ENCODE measurements at places on chromosomes 6 and 20. TPM values are rescaled to one million over a fixed set of nuclear protein-coding genes. Genes with fewer than 3 reads are reported as not detected.
A peak's percentile ranks its signal among the peaks of the same experiment; 100 is the strongest.

DNA sequence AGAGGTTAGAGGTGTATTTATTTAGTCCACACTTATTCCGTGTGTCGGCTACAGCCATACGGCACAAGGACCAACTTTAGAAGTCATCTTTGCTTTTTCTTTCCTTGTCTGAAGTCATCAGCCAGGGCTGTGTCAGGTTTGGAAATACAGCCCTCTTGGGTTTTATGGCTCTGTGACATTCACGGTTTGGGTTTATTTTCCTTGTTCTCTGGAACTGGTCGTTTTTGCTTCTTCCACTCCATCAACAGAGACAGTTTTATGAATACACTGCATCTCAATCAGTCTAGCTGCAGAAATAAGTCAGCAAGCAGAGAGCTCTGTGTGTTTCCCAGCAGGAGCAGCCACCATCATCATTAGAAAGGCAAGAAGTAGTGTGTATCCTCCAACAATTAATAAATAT, 132.5 kb downstream of the TBC1D7 start:
- H3K36me3 ChIP-seq = no peaks in the 10 kb centered on the region
- no peak for DNase-seq
- no peak overlapping the region for H3K4me3 ChIP-seq
- H3K27ac ChIP-seq = no peak overlapping the region
- H3K27me3 ChIP-seq = no peaks in the 10 kb centered on the region
- no peaks in the 10 kb centered on the region for H3K4me1 ChIP-seq

The NR2E1 gene
- polyA plus RNA-seq = not detected

DNA sequence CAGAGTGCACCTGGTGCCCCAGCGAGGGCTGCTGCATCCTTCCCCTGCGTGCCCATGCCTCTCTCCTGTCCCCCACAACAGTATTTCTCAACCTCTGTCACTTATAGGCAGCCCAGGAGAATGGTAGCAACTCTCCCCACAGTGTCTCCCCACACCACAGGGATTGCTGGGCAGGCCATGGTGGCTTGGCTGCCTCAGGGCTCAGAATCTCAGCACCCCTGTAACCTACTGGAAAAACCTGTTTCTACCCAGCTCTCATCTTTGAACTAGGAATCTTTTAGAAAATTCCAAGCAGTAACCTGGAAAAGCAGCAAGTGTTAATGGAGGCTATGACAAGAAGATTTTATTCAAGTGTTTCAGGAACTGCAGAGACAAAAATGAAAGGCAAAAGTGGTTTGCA, 38.0 kb downstream of the CD164 start:
- no peaks in the 10 kb centered on the region for H3K4me1 ChIP-seq
- no peaks in the 10 kb centered on the region for H3K27me3 ChIP-seq
- DNase-seq = no peak
- no peak overlapping the region for H3K4me3 ChIP-seq
- no peaks in the 10 kb centered on the region for H3K36me3 ChIP-seq

The ZBTB24 gene
- polyA plus RNA-seq = 7.5 TPM

The NKX2-2 gene
- not detected for polyA plus RNA-seq

The SNX5 gene
- 89.0 TPM for polyA plus RNA-seq

The PXT1 gene
- polyA plus RNA-seq = not detected

DNA sequence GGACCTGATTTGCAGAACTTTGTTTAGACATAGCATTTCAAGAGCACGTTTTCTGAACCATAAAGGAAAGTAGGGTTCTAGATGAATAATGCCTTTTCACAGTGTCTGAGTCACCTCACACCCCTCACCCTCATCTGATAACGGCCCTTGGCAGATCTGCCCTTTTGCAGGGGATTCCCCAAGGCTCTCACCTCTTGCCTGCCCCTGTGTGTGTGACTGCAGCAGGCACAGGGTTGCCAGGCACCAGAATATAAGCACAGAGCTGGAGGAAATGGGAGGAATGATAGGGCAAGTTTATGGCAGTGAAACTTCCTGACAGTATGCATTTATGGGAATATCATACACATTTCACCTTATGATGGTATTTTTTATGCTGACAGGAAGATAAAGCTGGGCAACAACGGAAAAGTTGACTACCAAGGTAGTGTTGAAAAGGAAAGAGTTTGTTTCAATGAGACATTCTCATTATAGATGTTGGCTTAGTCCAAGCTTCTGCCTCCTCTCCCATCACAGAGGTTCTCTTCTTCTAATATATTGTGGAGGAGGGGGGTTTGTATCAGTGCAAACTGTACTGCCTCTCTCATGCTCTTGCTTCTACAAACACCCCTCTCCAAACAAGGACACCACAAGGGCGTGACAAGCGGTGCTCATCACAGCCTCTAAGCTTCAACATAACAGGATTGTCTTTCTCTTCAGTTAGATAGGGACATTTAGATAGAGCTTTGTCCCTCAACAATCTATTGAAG, 101.5 kb upstream of the BACH2 start:
- peak; percentile 92 for DNase-seq
- H3K27me3 ChIP-seq = no peaks in the 10 kb centered on the region
- H3K4me3 ChIP-seq = no peak overlapping the region
- H3K36me3 ChIP-seq = no peaks in the 10 kb centered on the region
- H3K4me1 ChIP-seq = peaks cover 47% of the 10 kb centered on the region

- no peaks in the 10 kb centered on the region for H3K27me3 ChIP-seq
- H3K27ac ChIP-seq = no peak overlapping the region
- DNase-seq = no peak
- peaks cover 29% of the 10 kb centered on the region for H3K4me1 ChIP-seq
- H3K4me3 ChIP-seq = no peak overlapping the region
- no peaks in the 10 kb centered on the region for H3K36me3 ChIP-seq
Observed at GRCh38 chr6:63671098-63671754, 35.6 kb downstream of the PHF3 start.

- no peak overlapping the region for H3K4me3 ChIP-seq
- H3K4me1 ChIP-seq = no peaks in the 10 kb centered on the region
- no peaks in the 10 kb centered on the region for H3K36me3 ChIP-seq
- no peaks in the 10 kb centered on the region for H3K27me3 ChIP-seq
Observed at GRCh38 chr20:31822421-31823330, 3.5 kb downstream of the MYLK2 start.

The LST1 gene
- polyA plus RNA-seq = 49.6 TPM

DNA sequence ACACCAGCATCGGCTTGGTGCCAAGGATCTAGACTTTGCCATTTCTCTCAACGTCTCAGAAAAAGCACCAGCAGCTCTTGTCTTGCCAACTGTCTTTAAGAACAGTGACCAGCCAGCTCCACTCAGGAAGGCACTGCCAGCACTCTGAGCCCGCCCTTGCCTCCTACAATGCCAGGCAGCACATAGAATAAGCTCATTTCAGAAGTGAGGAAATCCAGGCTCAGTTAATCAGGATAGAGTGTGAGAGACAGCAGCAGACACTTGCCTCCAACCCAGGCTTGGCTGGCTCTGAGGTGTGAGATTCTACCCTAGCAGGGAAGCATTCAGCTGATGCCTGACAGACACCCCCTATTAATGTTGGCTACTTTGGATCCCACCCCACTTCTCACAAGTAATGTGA, 4.3 kb upstream of the SYNDIG1 start:
- H3K4me3 ChIP-seq = no peak overlapping the region
- H3K36me3 ChIP-seq = no peaks in the 10 kb centered on the region
- no peak for DNase-seq
- H3K27me3 ChIP-seq = no peaks in the 10 kb centered on the region

DNA sequence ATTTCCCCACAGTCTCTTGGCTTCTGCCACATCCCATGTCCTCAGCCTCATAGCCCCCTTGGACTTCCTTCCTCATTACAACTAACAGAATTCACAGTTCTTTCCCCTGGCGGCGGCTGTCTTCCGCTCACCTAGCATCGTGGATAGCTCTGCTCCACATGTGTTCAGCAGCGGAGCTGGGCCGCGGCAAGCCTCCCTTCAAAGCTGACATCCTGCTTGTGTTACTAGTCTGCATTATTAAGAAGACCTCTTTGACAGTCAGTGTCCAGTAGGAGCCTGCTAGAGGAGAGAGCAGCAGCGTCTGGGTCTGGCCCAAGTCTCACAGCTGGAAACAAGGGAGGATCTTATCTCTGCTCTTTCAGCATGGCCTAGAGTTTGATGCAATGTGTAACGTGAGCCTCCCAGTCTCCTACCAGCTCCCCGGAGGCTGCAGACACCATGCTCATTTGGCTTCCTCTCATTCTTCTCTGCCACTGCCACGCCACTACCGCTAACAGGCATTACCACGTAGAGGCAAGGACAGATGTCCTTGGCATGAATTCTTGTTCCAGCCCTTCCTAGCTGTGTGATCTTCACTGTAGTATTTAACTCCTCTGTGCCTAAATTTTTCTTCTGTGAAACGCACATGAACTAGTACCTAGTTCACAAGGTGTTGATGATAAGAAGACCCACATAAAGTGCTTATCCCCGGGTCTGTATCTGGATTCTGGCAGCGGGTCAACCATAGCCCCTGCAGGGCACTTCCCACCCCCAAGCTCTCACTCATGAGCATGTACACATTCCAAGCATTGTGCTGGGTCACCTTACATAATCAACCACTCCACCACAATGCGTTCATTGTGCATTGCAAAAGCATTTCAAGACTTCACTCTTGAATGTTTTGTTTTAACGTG, 107.1 kb upstream of the BACH2 start:
- DNase-seq = no peak
- H3K27ac ChIP-seq = no peak overlapping the region
- no peaks in the 10 kb centered on the region for H3K27me3 ChIP-seq

GRCh38 chr20:46021361-46022359, 7.4 kb upstream of the SLC12A5 start:
- peaks cover 14% of the 10 kb centered on the region for H3K27me3 ChIP-seq
- peaks cover 17% of the 10 kb centered on the region for H3K4me1 ChIP-seq
- H3K27ac ChIP-seq = peak overlapping the region; percentile 7
- H3K36me3 ChIP-seq = no peaks in the 10 kb centered on the region
- peak overlapping the region; percentile 46 for H3K4me3 ChIP-seq

DNA sequence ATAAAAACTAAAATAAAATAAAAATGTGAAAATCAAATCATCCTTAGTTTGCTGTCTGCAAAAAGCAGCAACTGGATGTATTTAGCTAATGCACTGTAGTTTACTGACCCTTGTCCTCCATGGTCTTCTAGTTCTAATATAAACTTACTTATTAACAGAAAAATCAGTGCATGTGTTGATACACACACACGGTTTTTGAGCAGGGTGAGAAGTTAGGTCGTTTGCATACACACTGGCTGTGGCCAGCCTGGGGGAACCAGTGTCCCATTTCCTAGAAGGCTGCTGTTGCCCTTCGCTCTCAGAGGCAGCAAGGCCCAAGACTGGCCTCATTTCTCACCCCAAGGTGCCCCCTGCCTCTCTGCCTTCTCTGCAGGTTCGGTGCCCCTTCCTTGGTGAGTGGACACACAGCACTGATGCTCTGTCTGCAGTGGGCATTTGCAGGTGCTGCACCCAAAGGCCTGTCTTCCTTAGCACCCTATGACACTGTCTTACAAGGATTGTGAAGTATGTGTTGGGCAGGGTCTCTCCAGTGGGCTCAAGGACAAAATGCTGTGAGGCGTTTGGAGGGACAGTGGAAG, 168.5 kb downstream of the SCP2D1 start:
- H3K27me3 ChIP-seq = no peaks in the 10 kb centered on the region
- H3K4me3 ChIP-seq = no peak overlapping the region
- no peak for DNase-seq
- H3K36me3 ChIP-seq = no peaks in the 10 kb centered on the region
- no peak overlapping the region for H3K27ac ChIP-seq

DNA sequence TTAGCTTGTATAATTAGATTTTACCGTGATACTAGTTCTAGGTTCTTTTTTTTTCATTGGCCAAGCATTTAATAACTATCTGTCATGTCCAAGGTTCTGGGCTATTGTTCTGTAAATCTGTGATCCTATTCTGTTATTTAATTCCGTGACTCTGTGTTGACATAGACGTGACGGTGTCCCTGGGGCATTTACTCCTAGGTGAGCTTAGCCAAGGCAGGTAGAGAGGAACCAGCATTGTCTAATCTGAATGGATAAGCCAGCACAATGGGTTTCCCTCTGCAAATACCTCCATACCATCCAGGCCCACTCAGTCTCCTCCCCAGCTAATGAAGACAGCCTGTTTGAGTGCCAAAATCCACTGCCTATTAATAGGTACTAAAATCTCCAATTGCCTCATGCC, 8.9 kb upstream of the CDSN start:
- H3K4me3 ChIP-seq = no peak overlapping the region
- no peaks in the 10 kb centered on the region for H3K4me1 ChIP-seq
- H3K36me3 ChIP-seq = no peaks in the 10 kb centered on the region
- DNase-seq = no peak
- H3K27me3 ChIP-seq = peaks cover 4% of the 10 kb centered on the region
- H3K27ac ChIP-seq = no peak overlapping the region

DNA sequence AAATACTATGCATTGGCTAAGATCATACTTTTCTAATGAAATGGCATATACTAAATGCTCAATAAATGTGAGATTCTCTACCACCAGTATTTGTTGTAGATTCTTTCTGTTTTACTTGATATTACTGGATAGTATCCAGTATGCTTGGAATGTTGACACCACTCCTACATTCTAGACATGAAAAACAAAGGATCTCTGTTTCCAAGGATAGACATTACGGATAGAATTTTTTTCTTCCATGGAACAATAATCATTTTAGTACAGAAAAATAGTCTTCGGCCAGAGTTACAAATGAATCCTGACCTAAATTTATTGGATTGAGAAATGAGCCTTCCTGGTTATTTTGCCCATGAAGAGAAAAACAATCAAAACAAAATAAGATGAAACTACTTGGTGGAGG, 258.2 kb upstream of the NT5E start:
- H3K27me3 ChIP-seq = no peaks in the 10 kb centered on the region
- no peak for DNase-seq
- no peak overlapping the region for H3K27ac ChIP-seq
- H3K4me1 ChIP-seq = no peaks in the 10 kb centered on the region
- H3K36me3 ChIP-seq = no peaks in the 10 kb centered on the region

DNA sequence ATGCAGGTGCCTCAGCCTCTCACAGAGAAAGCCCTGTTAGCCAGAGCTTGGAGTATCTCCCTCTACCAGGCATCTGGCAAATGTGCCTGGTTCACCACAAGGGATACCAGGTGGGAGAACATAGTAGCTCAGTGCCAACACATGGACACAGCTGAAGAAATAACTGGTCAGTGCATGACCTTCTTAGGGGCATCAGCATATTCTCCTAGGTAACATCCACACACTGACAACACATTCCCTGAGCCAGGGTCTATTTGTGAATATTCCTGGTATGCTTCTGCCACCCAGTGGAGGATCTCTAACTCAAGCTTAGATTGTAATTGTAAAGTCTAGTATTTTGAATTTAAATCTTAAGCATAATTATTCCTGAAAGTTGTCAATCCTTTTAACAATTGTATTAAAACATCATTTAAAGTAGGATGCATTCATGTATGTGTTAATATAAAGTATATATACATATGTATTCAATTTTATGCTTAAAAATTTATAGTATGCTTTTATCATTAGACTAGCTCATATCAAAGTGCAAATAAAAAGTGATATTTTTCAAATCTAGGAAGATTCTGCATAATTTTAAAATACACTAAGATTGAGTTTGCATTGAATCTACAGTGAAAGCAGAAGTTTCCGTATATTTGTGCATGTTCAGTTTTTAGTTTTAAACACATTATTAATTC, 45.3 kb upstream of the COL21A1 start:
- no peaks in the 10 kb centered on the region for H3K27me3 ChIP-seq
- no peaks in the 10 kb centered on the region for H3K36me3 ChIP-seq
- H3K27ac ChIP-seq = no peak overlapping the region
- H3K4me1 ChIP-seq = no peaks in the 10 kb centered on the region
- H3K4me3 ChIP-seq = no peak overlapping the region

The SLC22A7 gene
- not detected for polyA plus RNA-seq

GRCh38 chr6:40097590-40097989, 163.3 kb upstream of the MOCS1 start:
- no peak for DNase-seq
- no peaks in the 10 kb centered on the region for H3K27me3 ChIP-seq
- H3K4me3 ChIP-seq = no peak overlapping the region
- H3K27ac ChIP-seq = no peak overlapping the region
- no peaks in the 10 kb centered on the region for H3K4me1 ChIP-seq

Measured in CD8-positive, alpha-beta memory T cell (primary cell).